HS-27A (cell line): ENCODE measurements at places on chromosomes 12 and 14.

DNA sequence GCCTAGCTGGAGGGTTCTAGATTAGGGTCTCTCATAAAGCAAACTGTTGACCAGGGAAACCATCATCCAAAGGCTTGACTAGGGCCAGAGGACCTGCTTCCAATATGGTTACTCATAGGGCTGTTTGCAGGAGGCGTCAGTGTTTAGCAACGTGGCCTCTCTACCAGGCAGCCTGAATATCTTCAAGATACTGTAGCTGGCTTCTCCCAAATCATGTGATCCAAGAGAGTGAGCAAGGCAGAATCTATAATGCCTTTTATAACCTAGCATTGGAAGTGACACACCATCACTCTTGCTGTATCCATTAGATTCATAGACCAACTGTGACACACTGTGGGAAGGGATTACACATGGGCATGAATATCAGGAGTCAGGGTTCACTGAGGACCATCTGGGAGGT, 17.3 kb downstream of the TPH2 start:
- DNase-seq = no peak

GRCh38 chr12:102061096-102061559, 663 bp downstream of the WASHC3 start:
- peak; percentile 3 for DNase-seq

DNA sequence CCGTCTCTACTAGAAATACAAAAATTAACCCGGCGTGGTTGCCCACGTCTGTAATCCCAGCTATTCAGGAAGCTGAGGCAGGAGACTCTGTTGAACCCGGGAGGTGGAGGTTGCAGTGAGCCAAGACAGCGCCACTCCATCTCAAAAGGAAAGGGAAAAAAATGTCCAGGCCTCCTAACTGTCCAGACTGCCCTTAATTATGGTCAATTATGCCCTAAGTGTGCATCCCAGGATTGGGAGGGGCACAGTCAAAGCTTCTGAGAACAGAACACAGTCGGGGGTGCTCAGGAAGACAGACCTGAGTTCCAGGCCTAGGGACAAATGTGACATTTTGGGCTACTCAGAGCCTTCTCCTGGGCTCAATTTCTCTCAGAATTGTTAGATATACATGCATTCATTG, 31.8 kb upstream of the SMUG1 start:
- no peak for DNase-seq

DNA sequence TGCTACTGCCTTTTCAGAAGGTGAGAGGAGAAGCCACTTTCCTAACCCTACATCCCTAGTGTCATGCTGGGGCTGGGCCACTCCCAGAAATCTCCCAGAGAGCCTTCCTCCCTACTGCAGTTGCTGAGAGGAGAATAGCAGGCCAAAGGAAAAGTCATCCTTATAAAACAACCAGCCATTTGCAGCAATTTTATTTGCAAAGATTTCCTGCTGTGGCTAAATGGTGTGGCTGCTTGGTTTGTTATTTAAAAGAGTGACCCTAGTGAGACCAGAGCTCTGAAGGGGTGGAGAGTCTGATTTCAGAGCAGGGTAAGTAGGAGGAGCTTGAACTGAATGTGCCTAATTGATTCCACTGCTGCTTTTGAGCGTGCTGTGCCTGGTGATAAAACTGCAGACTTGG, 232.0 kb downstream of the GRIN2B start:
- DNase-seq = no peak

GRCh38 chr12:22474970-22475720, 69.2 kb downstream of the C2CD5 start:
- no peak for DNase-seq

DNA sequence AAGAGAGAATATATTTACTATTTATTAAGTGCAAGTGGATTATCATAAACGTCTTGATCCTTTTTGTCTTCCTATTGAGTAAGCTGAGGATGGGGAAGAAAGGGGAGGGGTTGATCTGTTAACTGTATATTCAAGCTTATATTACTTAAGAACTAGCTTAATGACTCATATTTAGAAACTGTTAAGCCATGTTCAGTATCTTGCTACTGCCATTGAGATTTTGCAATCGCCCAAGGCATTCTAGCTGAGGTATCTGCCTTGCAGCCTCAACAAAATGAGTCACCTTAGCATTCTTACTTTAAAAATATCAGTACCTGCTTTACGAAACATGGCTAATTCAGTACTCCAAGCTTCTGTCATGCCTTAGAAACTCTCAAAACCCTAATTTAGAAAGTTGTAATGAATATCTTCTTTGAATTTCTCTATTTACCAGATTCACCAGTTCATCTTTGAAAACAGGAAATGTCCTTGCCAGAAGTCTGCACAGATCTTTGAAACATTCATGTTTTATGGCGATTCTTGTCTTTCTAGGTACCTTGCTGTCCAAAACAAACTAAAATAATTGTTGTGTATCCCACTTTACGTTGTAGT, 76.1 kb downstream of the ALG10B start:
- DNase-seq = no peak

DNA sequence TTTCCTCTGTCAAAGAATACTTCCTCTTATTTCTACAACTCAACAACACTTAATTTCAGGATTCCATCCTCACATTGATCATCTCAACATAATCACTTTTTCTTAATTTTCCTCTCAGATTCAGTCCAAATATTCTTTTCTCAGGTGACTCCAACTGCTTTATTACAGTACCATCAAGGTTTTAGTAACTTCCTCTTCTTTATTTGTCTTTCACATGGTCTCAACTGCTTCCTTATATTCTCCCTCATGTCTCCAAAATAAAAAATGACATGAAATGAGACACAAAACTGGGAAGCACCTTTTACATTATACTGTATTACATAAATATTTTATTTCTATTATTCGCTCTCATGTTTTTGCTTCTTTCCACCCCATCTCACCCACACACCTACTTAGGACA, 55.5 kb downstream of the PPP2R5E start:
- DNase-seq = no peak

GRCh38 chr14:73311708-73312030, 74.4 kb downstream of the PAPLN start:
- no peak for DNase-seq

DNA sequence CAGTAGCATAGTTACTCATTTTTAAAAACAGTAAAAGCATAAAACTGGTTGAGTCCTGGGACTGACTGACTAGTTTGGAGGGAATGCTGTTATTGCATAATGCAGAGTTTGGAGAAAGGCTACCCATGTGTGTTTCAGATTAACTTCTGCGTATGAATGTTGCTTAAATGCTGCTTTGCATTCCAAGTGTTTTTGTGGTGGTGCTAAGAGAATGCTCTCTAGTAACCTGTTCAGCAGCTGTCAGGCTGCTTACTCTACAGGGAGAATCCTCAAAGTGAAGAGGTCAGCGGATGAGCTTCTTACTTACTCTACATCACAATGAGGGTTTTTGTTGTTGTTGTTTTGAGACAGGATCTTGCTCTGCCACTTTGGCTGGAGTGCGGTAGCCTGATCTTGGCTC, 4.3 kb downstream of the DLST start:
- DNase-seq = no peak

GRCh38 chr14:32307881-32308582, 21.1 kb upstream of the AKAP6 start:
- DNase-seq = no peak

DNA sequence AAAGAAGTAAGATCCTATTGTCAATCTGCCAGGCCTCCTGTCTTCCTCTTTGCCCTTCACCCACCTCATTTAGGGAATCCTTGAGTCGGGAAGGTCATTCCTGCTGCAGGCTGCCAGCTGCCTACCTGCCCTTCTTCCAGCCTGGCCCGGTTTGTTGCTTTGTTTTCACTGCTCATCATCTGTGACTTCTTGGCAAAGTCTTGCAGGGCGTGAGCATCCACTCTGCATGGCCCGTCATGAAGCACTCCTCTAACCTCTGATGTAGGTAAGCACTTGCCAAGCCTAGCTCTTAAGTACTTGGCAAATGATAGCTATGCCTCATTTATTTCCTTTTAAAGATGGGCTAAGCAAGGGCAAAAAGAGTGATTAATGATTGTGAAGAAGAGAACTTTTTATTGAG, 192.8 kb downstream of the NRXN3 start:
- no peak for DNase-seq

DNA sequence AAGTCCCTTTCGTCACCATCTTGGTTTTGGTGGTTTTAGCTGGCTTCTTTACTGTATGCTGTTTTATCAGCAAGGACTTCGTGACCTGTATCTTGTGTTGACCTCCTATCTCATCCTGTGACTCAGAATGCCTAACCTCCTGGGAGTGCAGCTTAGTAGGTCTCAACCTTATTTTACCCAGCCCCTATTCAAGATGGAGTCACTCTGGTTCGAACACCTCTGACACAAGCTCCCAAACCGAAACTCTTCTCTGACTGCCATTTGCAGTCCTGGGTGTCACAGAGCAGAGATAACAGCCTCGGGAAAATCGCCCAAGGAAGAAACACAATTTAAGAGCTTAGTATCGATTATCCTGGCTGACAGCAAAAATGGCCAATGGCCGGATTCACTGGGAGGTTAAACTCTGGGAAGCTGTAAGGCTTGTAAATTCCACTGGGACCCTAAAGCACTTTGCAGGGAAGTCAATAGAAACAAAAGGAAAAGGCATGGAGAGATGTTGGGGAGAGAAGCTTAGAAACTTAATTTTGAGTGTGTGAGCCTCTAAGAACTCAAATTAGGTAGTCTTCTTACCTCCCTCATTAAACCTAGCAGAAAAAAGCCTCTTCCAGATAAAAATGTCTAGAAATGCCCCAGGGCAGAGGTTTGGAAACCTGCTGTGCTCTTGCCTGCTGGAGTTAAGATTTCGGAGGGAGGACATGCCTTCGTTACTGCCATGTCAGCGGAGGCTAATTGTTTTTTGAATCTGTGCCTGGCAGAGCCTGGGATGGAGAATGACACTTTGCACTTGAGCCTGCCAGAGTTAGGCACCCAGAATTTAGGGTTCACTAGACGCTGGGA, 56.5 kb upstream of the RPH3A start:
- DNase-seq = no peak

DNA sequence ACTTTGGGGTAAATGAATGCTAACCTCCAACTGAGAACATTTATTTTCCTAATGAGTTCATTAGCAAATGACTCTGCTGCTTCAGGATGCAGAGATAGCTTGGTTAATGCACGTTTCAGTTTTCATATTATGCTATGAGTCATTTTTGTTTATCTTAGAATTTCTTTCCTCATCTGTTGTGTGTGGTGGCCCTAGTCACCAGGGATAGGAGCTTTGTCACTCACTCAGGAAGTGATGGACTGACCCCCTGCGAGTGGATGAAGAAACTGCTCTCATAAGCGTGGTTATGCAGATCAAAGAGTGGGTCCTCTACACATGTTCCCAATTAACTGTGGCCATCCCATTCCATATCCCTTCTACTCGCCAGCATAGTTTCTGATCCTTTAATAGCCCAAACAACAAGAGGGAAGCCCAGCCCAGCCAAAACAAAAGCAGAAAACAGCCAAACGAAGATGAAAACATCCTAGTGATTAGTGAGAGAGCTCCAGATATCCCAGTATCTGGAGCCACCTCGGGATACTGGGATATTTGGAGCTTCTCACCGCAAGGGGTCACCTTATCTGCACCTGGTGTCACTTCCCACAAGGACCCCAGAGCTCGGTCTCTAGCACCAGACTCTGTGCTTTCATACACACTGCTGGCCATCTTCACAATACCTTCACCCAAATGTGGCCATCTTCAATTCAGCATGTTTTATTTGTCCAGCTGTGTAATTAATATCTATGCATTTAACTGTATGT, 8.6 kb downstream of the TC2N start:
- DNase-seq = no peak

- DNase-seq = no peak
Observed at GRCh38 chr14:74763803-74764531, 851 bp downstream of the YLPM1 start.

DNA sequence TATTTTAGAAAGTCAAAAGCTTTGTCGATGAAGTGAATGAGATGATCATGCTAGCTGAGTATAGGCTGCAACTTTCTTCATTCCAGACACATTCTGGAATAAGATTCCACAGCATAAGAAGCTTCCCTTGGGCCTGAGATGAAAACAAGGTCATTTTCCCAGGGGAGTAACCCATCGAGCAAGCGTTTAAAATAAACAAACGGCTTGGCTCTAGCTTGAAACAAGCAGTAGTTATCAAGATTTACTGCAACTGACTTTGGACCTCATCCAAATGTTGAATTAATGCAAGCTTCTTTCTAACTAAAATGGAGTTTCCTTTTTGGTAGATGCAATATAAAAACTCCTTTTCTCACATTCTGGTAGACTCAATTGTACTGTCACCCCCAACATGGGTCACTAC, 23.0 kb downstream of the KCNJ8 start:
- no peak for DNase-seq

GRCh38 chr12:56261503-56262232, 3.5 kb upstream of the ANKRD52 start:
- DNase-seq = peak; percentile 85

DNA sequence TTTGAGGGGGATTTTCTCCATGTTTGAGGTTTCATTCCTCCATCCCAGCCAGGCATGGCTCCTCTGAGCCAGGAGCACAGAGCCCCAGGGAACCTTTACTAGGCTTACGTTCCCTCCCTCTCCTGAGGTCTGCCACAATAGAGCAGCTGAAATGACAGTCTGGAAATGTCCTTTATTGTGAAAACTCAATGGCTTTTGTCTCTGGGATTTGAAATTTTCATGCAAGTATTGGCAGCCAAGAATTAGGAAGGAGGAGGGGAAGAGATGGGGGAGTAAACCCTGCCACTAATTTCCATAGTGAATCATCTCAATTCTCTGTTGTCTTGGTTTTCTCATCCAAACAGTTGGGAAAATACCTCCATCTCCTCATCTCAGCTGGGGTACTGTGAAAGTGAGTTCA, 2.6 kb upstream of the PLEKHG3 start:
- DNase-seq = no peak
